ELF-1 (cell line): ENCODE measurements at places on chromosomes 5 and 9.

DNA sequence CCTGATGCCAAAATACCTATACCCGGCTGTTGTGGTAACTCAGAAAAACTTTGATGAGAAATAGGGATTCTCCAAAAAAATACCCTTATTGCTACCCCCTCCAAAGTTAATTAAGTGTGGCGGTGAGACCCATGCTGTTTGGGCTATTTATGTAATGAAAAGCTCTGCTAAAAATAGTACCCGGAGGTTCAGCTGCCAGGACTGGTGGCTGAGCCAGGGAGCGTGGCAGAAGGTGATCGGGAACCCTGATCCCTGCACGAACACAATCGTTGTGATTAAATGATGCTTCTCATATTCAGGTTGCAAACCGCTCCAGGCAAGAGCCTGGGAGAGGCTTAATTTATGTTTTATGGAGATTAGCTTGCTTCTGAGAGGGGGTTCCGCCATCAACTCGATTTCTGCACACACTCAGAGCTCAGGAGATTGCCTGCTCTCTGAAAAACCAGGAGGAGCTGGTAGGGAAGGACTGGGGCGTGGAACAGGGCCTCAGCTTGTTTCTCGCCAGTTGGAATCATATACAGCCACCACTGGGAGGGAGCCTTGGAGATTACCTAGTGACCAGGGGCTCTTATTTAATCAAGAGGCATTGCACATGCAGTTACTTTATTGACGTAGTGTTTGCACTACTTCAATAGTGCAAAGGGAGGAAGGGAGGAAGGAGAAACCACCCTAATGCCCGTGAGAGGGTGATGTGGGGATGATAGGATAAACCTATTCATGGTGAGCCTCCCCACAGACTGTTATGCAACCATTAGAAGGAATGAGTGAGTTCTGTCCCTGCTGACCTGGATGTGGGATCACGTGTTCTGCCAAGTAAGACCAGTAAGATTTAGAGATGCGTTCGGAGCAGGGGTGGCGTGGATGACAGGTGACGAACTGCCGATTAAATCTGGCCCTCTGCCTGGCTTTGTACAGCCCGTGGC lies 23.4 kb downstream of the HRH2 start:
- DNase-seq, result no peak

DNA sequence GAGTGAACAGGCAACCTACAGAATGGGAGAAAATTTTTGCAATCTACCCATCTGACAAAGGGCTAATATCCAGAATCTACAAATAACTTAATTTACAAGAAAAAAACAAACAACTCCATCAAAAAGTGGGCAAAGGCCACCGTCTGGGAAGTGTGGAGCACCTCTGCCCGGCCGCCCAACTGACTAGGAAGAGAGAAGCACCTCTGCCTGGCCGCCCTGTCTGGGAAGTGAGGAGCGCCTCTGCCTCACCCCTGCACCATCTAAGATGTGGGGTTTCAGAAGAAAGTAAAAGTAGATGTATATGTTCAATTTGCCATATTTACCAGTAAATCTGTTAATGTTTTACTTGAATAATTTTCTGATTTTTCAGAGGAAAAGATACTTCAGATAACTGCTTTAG lies 108.1 kb upstream of the TMEM161B start:
- DNase-seq, result no peak

DNA sequence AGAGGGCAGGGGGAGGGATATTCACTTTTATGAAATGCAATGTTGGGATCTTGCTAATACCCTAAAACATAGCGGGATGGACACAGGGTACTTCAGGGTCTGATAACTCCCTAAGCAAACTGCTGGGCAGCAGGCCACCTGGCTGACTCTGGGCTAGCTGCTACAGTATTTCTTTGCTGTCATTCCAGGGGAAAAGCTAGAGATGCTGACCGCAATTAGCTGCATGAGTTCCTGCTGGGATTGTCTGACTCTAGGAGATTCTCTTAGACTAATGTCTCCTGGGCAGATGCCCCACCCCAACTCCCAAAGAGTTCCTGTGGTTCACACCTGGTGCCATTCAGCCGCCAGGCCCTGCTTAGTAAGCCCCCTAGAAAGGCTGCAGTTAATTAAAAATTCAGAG lies 69.9 kb downstream of the PSAT1 start:
- no peak for DNase-seq

DNA sequence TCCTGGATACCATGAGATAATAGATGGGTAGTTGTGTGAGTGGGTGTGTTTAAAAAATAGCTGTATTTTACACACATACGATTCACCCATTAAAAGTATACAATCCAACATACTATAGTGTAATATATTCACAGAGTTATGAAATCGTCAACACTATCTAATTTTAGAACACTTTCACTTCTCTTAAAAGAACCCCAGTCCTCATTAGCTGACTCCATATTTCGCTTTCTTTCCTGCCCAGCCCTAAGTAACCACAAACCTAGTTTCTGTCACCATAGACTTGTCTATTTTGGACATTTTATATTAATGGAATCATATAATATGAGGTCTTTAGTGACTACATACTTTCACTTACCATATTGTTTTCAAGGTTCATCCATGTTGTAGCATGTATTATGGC lies 63.8 kb upstream of the S1PR3 start:
- DNase-seq, result no peak

DNA sequence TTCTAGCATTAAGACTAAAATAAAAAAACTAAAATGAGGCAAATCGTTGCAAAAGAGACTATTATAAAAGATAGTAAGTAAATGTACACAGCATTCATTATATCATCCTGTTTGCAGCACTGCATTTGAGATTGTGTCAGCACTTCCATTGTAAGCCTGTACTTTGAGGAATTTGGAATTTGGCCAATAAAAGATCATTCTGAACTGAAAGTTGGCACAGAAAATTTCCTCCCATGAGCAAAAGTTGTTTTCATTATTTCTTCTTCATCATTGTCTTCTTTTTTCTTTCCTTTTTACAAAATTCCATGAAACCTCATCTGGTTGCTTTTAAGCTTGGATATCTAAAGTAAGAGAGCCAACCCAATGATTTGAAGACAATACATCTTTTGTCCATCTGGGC lies 199.3 kb upstream of the ADAMTSL1 start:
- no peak for DNase-seq

DNA sequence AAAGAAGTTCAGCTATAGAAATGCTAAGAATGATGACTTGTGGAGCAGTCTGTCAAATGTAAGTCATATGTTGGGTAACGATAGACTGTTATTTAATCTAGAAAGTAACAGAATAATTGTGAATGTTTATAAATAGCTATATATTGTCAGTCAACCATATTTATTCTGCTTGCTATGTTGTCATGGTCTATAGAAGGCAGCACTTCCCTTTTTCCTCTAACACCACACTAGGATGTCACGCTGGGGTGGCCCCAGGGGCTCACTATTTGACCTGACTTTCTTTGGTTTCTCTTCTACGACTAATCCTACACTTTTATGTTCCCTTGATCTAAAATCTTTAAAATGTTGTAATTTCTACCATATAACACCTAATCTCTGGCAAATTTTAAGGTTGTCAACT lies 20.5 kb downstream of the ERAP2 start:
- no peak for DNase-seq

DNA sequence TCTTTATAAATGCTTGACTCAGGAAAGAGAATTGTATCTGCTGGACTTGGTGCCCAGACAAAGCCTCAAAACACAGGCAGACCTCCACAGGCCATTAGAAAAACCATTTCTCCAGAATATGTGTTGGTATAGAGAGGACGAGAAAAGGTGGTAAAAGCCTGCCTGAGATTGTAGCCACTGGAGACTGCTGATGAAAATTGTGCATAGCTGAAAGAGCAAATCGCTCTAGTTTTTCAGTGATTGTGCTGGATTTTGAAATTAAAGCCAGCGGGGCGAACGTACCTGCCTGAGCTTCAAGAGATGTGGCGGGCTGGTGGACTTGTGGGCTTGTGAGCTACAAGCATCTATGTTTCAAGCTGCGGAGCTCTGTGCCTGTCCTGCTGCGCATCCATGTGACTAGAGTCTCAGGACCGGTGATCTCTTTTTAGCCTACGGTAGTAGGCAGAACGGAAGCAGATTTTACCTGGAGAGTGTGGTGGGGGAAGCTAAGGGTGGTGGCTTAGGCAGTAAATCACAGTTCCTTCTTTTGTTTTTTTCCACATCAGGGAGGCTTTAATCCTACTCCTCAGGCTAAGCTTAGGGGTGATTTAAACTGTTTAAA lies 193.6 kb downstream of the SREK1 start:
- DNase-seq, result peak; percentile 6

DNA sequence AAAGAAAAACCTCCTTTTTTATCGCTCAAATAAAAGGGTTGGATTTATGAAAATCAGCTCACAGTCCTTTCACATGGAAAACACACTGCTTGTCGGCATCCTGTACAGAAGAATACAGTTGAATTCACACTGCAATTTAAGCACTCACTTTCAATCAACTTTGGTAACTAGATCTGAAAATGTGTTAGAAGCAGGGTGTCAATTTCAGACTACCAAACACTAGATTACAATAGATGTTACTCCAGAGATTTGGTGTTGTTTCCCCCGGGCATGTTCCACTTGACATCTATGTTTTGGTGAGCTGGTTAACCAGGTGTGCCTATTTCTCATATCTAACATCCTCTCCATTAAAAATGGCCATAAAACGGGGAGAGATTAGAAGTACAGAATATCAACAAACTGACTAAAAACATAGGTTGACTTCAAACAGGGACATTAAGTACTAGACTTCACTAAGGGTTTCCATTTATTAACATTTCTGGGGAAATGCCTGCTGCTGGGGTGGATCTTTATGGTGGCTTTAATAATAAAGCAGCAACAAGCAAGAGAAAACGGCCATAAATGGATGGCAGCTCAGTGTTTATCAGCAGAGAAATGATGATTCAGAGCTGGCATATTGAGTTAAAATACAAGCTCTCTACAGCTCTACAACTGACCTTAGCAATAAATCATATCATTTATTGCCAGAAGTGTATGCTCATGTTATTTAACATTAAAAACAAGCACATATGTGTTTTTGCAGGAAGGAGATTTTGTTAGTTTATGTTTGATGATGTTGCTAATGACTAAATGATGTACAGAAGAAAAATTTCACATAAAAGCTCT lies 158.8 kb downstream of the SLF1 start:
- DNase-seq, result no peak

DNA sequence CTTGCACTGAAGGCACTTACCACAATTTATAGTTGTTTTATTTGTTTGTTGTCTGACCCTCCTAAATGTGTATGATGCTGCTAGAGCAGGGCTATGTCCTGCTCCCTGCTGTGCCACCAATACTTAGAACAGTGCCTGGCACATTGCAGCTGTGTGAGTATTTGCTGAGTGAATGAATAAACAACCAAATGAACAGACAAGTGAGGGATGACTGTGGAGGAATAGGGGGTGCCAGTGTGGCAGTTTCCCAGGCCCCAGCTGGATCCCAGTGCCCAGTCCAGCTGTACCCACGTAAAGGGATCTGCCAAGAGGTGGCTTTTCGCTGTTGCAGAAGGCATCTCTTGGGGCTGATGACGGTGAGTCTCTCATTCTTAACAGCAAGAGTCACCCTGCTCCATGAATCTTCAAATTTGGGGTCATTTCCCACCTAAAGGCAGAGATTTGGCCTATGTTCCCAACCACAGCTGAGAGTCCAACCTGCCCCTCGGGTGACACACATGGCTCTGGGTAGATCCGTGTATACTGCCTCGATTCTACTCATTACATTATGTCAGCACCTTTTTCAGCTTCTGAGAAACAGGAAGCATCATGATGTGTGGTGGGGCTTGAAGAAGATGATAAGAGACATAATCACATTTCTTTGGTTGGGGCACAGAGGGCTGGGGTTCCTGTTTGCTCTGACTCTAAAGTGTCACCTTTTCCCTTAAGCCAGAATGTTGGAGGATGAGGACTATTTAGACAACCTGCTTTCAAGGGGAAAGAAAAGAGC lies 14.3 kb downstream of the IL5 start:
- DNase-seq, result no peak

DNA sequence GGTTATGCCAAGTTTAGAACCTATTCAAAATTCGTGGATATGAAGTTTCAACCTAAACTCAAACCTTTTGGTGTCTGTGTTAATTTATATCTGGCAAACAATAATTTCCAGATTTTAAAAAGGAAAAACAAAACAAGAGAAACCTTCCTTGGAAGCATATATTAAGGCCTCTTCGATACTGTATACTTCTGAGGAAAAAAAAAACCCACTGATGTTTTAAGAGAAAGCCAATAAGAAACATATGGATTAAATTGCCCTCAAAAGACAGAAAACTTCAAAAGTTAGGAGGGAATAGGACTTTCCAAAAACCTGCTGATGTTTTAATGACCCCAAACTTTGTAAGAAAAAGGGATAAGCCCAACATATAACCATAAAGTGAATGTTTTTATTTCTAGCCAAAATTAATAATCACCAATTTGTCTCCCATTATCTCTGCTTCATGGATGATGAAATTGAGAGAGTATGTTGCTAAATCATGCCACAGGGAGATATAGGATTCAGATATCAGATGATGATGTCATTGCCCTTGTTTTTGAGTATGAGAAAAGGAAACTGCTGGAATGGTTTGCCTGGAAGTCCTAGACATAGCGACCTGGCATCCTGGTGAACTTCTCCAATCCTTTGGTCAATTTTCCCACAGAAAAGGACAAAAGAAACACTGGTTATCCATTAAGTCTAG lies 423.9 kb downstream of the DMRT2 start:
- no peak for DNase-seq

GRCh38 chr9:3509926-3510325 lies 15.9 kb downstream of the RFX3 start:
- no peak for DNase-seq

- peak; percentile 70 for DNase-seq
These were observed 71.2 kb downstream of the SHB start for GRCh38 chr9:37997636-37998374.

DNA sequence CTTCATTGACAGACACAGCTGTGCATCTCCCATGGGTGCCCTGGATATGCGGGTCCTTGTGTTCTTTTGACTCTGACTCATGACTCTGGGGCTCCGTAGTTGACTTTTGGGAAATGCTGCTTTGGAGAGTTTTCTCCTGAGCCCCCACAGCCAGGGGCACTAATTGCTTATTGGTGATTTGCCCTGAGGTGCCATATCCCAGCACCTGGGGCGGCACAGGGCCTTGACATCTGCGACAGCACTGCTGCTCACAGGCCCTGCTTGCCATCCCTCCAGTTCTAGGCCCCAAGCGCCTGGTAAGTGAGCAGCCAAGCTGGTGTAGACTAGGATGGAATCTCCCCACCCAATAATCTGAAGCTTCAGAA lies 75.1 kb downstream of the AMBP start:
- no peak for DNase-seq

GRCh38 chr5:38494763-38495162 lies 61.7 kb downstream of the LIFR start:
- DNase-seq, result no peak

GRCh38 chr5:170622933-170623332 lies 119.1 kb downstream of the KCNIP1 start:
- DNase-seq, result no peak

GRCh38 chr9:117305454-117305853 lies 109.4 kb downstream of the ASTN2 start:
- no peak for DNase-seq

- no peak for DNase-seq
These were observed 515.1 kb upstream of the TNC start for GRCh38 chr9:115633104-115633503.

GRCh38 chr5:140480310-140481014 lies 67.0 kb upstream of the EIF4EBP3 start:
- no peak for DNase-seq

GRCh38 chr9:98989036-98990000 lies 45.6 kb downstream of the COL15A1 start:
- peak; percentile 46 for DNase-seq

- DNase-seq, result no peak
These were observed 25.6 kb upstream of the RNF180 start for GRCh38 chr5:64140018-64140417.

GRCh38 chr5:104048231-104048630 lies 485.6 kb upstream of the NUDT12 start:
- DNase-seq, result no peak
